ENCODE measurements at places on chromosomes 2 and 18. TPM values are rescaled to one million over a fixed set of nuclear protein-coding genes. Genes with fewer than 3 reads are reported as not detected.

Gene GNLY
- total RNA-seq: not detected

Gene NEU2
- total RNA-seq: not detected

Gene TLX2
- not detected for total RNA-seq

Gene ASPRV1
- 1.2 TPM for total RNA-seq

Gene PDE6D
- 24.0 TPM for total RNA-seq

Gene RHOB
- total RNA-seq: 191 TPM

Gene CTLA4
- not detected for total RNA-seq

DNA sequence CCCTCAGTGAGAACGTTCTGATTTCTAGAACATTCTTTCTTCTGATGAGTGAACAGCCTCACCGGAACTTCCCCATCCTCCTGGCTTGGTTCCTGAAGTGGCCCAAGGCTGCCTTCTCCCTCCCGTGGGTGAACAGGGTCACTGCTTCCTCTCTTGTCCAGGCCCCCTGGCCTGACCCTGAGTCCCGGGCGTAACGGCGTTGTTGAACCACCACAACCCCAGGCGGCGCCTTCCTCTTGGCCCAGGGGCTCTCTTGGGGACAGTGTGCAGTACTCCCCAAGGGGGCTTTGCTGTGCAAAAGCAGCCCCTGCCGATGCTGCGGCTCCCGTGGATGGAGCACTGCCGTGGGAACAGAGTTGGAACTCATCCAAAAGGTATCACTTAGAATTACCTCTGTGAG, 147.2 kb downstream of the TSN start:
- no peak overlapping the region for H3K27ac ChIP-seq
- DNase-seq: no peak
- no peak overlapping the region for H3K4me3 ChIP-seq
- peaks cover 27% of the 10 kb centered on the region for H3K4me1 ChIP-seq
- no peaks in the 10 kb centered on the region for H3K27me3 ChIP-seq

DNA sequence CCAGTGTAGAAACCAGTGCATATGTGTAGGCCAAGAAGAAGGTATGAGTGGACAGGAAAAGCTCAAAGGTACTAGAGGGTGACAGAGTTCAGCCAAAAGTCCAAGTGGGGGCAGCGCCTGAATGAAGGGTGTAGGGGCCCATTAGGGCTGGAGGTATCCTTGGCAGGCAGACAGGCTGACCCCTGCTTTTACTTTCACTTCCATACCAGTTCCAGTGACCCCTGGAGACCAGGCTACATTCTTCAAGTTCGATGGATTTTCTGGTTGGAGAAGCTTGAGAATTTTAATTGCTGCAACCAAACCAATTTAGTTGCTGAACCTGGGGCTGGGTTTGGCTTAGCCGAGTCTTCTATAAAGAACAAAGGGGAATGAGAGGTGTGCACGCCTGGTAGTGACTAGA, 42.3 kb upstream of the MRPL33 start:
- no peaks in the 10 kb centered on the region for H3K27me3 ChIP-seq
- no peak overlapping the region for H3K4me3 ChIP-seq
- H3K36me3 ChIP-seq: no peaks in the 10 kb centered on the region
- H3K4me1 ChIP-seq: peaks cover 25% of the 10 kb centered on the region
- H3K27ac ChIP-seq: no peak overlapping the region

- H3K27me3 ChIP-seq: no peaks in the 10 kb centered on the region
- no peaks in the 10 kb centered on the region for H3K36me3 ChIP-seq
- H3K27ac ChIP-seq: no peak overlapping the region
- no peak overlapping the region for H3K4me3 ChIP-seq
- peaks cover 35% of the 10 kb centered on the region for H3K4me1 ChIP-seq
These were observed 3.5 kb downstream of the YES1 start for GRCh38 chr18:808502-808901.

DNA sequence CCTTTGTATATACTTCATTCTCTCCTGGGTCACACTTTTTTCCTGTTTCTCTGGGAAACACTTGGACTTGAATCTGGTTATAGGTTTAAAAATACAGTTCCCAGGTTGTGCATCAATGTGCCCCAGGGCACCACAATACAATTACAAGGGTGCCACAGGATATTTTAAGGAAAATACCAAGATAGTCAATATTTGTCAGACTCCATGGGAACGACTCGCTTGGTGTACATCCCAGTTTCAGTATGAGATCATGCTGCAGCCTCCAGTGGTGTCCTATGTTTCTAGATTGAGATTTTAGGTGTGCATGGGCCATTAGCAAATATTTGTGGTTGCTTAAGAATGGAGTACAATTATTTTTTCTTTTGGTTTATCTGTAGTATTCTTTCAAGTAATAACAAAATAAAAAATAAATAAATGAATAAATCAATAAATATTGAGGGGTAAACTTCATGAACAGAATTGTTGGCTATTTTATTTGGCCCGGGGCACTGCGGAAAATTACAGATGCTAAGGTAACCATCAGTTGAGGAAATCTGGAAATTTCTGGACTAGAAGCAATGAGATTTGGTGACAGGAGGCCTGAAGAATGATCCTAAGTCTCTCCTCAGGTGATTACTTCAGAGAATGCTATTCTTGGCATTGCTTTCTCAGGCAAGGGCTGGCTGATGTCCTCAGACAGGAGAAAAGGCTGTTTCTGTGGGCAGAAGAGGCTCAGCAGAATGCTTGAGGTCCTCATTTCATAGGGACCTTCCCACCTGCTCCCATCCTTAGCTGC, 649.3 kb upstream of the SOX11 start:
- H3K4me1 ChIP-seq: no peaks in the 10 kb centered on the region
- DNase-seq: no peak
- no peaks in the 10 kb centered on the region for H3K36me3 ChIP-seq

GRCh38 chr2:235981631-235982030, 186.6 kb downstream of the GBX2 start:
- DNase-seq: peak; percentile 29
- no peak overlapping the region for H3K27ac ChIP-seq
- H3K4me3 ChIP-seq: no peak overlapping the region
- peaks cover 13% of the 10 kb centered on the region for H3K4me1 ChIP-seq

DNA sequence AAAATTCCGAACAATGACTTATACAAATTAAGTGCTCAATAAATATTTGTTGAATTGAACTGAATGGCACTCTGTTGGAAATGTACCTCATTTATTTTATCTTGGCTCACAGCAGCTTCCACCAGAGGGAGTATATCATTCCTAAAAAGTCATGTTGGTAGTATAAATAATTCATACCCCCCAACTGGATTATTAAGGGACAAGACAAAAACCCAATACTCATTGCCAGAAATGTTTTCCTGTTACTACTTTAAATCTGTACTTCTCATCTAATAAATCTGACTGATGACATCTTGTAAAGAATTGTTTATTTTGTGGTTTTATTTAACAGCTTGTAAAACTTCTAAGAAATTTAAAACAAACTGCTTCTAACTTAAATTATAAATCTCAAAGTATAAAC, 163.9 kb downstream of the CDH2 start:
- no peak for DNase-seq
- H3K27ac ChIP-seq: no peak overlapping the region
- peaks cover 6% of the 10 kb centered on the region for H3K36me3 ChIP-seq
- no peak overlapping the region for H3K4me3 ChIP-seq

DNA sequence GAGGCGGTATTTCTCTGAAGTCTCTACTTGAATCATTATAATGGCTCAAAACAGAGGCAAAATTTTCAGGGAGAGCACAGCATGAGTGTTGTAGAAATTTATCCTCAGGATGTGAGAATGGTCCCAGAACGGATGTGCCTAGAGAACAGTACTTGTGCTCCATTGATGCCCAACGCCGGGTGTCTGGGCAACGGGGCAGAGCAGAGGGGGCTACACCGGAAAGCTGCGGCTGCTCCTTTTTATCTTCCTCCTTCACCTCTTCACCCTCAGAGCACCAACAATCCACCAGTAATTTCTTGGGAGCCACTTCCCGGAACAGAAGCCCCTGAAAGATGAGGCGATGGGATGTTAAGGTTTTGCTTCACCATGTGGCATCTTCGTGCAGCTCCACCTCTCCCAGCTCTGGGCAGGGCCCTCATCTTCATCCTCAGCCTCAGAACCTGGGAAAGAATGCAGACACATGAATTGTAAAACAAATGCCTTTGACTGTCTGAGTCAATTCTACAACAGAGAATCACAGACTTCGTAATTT, 71.5 kb downstream of the PTGR3 start:
- no peak for DNase-seq
- H3K4me3 ChIP-seq: no peak overlapping the region
- H3K27ac ChIP-seq: no peak overlapping the region
- H3K27me3 ChIP-seq: peaks cover 17% of the 10 kb centered on the region
- H3K4me1 ChIP-seq: no peaks in the 10 kb centered on the region

DNA sequence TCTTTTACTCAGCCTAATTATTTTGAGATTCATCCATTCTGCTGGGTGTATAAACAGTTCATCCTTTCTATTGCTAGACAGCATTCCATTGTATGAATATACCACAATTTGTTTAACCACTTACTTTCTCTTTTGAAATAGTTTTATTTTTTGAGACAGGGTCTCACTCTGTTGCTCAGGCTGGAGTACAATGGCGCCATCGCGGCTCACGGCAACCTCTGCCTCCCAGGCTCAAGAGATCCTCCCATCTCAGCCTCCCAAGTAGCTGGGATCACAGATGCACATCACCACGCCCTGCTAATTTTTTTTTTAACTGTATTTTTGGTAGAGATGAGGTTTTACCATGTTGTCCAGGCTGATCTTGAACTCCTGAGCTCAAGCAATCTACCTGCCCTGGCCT, 54.5 kb downstream of the USP37 start:
- peaks cover 8% of the 10 kb centered on the region for H3K4me1 ChIP-seq
- H3K4me3 ChIP-seq: no peak overlapping the region
- H3K36me3 ChIP-seq: peaks cover 8% of the 10 kb centered on the region
- no peaks in the 10 kb centered on the region for H3K27me3 ChIP-seq
- DNase-seq: no peak

- DNase-seq: no peak
- no peak overlapping the region for H3K4me3 ChIP-seq
- H3K27me3 ChIP-seq: no peaks in the 10 kb centered on the region
- peak overlapping the region; percentile 89 for H3K27ac ChIP-seq
- peaks cover 38% of the 10 kb centered on the region for H3K4me1 ChIP-seq
These were observed 24.7 kb downstream of the IL1B start for GRCh38 chr2:112811841-112812306.

DNA sequence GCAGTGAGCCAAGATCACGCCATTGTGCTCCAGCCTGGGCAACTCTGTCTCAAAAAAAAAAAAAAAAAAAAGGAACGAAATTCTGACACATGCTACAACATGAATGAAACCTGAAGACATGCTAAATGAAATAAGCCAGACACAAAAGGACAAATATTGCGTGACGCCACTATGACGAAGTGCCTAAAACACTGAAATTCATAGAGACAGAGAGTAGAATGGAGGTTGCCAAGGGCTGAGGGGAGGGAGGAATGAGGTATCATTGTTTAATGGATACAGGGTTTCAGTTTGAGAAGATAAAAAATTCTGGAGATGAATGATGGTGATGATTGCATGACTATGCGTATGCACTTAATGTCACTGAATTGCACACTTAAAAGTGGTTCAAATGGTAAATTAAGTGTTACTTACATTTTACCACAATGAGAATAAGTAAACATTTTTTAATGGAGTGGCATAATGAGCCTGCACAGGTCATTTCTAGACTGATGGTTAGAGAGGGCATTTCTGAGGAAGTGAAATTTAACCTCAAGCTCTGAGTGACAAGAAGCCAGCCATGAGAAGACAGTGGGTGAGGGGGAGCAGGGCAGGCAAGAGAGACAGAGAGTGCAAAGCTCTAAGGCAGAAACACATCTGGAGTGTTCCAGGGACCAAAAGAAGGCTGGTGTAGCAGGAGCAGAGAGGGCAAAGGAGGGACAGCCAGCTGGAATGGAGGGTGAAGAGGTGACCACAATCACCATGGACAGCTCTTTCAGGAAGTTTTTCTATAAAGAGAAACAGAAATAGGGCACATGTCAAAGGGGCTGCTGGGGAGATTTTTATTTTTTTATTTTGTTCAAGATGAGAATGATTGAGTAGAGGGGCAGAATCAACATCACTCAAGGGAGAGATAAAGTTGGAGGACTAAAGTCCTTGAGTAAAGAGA, 20.6 kb upstream of the EXOC6B start:
- H3K4me3 ChIP-seq: no peak overlapping the region
- no peaks in the 10 kb centered on the region for H3K4me1 ChIP-seq
- DNase-seq: no peak
- peaks cover 23% of the 10 kb centered on the region for H3K27me3 ChIP-seq
- no peak overlapping the region for H3K27ac ChIP-seq
- no peaks in the 10 kb centered on the region for H3K36me3 ChIP-seq

DNA sequence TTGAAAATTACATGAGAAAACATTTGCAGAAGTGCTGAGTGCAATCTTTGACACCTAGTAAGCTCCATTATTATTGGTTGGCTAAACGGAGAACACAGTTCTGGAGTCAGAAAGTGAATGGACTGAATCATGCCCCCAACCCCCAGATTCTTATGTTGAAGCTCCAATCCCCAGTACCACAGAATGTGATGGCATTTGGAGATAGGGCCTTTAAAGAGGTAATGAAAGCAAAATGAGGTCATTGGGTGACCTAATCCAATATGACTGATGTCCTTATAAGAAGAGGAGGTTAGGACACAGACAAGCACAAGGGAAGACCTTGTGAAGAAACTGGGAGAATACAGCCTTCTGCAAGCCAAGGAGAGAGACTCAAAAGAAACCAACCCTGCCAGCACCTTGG, 200.9 kb upstream of the EPAS1 start:
- H3K27ac ChIP-seq: no peak overlapping the region
- H3K27me3 ChIP-seq: no peaks in the 10 kb centered on the region
- H3K4me3 ChIP-seq: no peak overlapping the region
- H3K36me3 ChIP-seq: peaks cover 9% of the 10 kb centered on the region

- H3K4me3 ChIP-seq: no peak overlapping the region
- DNase-seq: no peak
- H3K27me3 ChIP-seq: peaks cover 2% of the 10 kb centered on the region
- H3K4me1 ChIP-seq: peaks cover 9% of the 10 kb centered on the region
These were observed 468.3 kb upstream of the RGPD4 start for GRCh38 chr2:107358362-107358761.

GRCh38 chr2:38056216-38056615, 19.7 kb downstream of the CYP1B1 start:
- H3K4me3 ChIP-seq: no peak overlapping the region
- H3K27ac ChIP-seq: no peak overlapping the region
- no peak for DNase-seq
- no peaks in the 10 kb centered on the region for H3K27me3 ChIP-seq
- H3K4me1 ChIP-seq: peaks cover 14% of the 10 kb centered on the region

DNA sequence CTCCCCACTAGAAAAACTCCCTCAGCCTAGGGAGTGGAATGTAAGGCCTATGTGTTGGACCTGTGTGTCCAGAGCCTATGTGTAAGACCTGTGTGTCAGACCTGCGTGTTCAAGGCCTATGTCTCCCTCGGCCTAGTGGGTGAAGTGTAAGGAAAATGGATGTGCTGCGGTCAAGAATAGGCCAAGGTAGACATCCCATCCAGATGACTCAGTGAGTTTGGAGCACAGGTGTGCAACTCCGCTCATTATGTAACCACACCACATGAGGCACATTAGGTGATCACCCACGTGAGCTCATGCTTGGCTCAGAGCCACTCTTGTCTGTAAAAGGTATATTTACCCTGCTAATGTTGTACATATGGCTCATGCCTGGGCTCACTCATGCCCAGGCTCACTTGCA, 565.3 kb upstream of the CRIM1 start:
- peaks cover 11% of the 10 kb centered on the region for H3K27me3 ChIP-seq
- DNase-seq: no peak
- no peak overlapping the region for H3K27ac ChIP-seq

Data from chondrocyte (in vitro differentiated cells).